NCI-H774 (cell line): ENCODE measurements at places on chromosomes 5 and 9.

- no peak for DNase-seq
These were observed 21.1 kb downstream of the CORO2A start for GRCh38 chr9:98171176-98171925.

- no peak for DNase-seq
These were observed 14.0 kb upstream of the GPR151 start for GRCh38 chr5:146529984-146530383.

DNA sequence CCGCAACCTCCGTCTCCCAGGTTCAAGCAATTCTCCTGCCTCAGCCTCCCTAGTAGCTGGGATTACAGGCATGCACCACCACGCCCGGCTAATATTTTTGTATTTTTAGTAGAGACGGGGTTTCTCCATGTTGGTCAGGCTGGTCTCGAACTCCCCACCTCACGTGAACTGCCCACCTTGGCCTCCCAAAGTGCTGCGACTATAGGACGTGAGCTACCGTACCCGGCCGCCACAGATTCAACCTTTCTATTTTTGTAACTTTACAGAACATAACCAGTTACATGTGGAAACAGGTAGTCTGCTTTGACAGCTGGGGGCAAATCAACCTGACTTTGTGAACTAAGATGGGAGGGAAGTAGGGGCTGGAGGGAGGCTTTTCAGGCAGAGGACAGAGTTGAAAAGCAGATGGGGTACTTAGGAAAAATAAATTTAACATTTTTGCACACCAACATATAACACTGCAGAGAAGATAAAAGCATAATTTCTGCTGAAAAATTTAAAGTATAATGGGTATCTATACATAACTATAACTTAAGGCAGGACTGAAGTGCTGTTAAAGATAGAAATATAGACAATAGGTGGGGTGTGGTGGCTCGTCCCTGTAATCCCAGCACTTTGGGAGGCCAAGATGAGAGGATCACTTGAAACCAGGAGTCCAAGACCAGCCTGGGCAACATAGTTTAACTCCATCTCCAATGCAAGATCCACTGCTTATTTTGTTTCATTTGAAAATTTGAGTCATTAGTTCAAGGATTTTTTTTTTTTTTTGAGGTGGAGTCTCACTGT lies 5.1 kb downstream of the RPL37 start:
- DNase-seq: no peak

GRCh38 chr9:77488439-77489126 lies 159.5 kb downstream of the GNA14 start:
- no peak for DNase-seq

GRCh38 chr9:35938474-35939356 lies 19.2 kb downstream of the OR2S2 start:
- no peak for DNase-seq

GRCh38 chr5:153960269-153961215 lies 78.2 kb downstream of the FAM114A2 start:
- DNase-seq: no peak

GRCh38 chr5:108636135-108636853 lies 111.4 kb upstream of the FER start:
- DNase-seq: no peak

GRCh38 chr9:115277301-115277700 lies 159.3 kb upstream of the TNC start:
- no peak for DNase-seq

- no peak for DNase-seq
These were observed 72.9 kb downstream of the PTCD2 start for GRCh38 chr5:72393052-72393451.

GRCh38 chr5:77824981-77825380 lies 48.8 kb upstream of the TBCA start:
- DNase-seq: no peak
